ENCODE measurements at places on chromosomes 1 and 21. TPM values are rescaled to one million over a fixed set of nuclear protein-coding genes. Genes with fewer than 3 reads are reported as not detected.

GRCh38 chr1:54486907-54487306 is 61.1 kb upstream of the ACOT11 start:
- H3K27me3 ChIP-seq = no peaks in the 10 kb centered on the region
- H3K4me3 ChIP-seq = no peak overlapping the region
- peaks cover 37% of the 10 kb centered on the region for H3K4me1 ChIP-seq
- H3K36me3 ChIP-seq = no peaks in the 10 kb centered on the region
- DNase-seq = no peak

DNA sequence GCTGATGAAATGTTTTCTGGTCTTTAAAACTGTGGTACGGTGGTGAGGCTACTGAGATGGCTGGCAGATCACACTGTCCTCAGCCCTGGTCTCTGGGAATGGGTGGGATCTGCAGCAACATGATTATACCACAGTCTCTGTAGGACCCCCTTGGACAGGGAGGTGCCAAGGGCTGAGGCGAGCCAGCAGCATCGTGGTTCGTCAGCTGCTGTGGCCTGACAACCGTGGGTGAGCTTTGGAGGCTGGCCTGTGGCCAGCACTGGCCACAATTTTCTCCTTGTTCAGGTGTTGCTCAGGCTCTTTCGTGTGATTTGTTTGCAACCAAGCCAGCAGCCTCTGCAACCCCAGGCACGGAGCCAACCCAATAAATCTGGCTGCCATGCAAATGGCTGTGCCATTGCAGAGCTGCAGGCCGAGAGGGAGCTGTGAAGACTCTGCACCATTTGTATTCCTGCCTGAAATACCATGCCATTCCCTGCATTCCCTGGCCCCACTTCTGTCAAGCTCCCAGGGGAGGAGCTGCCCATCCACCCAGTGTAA is 70.9 kb downstream of the PCP4 start:
- H3K27me3 ChIP-seq = no peaks in the 10 kb centered on the region
- no peak overlapping the region for H3K4me3 ChIP-seq
- H3K36me3 ChIP-seq = no peaks in the 10 kb centered on the region
- no peak for DNase-seq
- H3K4me1 ChIP-seq = no peaks in the 10 kb centered on the region

GRCh38 chr1:111920221-111921024 is 69.0 kb downstream of the KCND3 start:
- no peaks in the 10 kb centered on the region for H3K27me3 ChIP-seq
- no peak overlapping the region for H3K4me3 ChIP-seq
- no peaks in the 10 kb centered on the region for H3K36me3 ChIP-seq
- DNase-seq = no peak
- no peak overlapping the region for H3K27ac ChIP-seq
- no peaks in the 10 kb centered on the region for H3K4me1 ChIP-seq

- H3K4me3 ChIP-seq = no peak overlapping the region
- no peaks in the 10 kb centered on the region for H3K27me3 ChIP-seq
- H3K4me1 ChIP-seq = no peaks in the 10 kb centered on the region
These were observed 23.1 kb upstream of the UMODL1 start for GRCh38 chr21:42047821-42048613.

DNA sequence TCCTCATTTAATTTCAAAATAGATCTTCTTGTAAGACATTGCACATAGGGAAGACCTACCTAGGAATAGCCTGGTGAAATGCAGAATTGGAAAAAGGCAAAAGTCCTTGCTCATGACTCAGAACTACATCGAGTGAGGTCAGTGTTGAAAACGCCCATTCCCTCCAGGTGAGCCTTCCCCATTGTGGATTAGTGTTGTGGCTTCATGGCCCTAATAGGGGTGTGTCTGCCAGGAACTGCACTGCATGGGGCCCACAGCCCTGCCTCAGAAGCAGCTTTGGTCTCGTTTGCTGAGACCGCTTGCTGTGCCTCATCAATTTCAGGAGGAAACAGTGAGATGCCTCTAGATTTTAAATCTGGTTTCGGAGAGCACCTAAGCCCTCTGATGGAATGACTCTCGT is 17.0 kb downstream of the TFF3 start:
- no peaks in the 10 kb centered on the region for H3K27me3 ChIP-seq

- no peaks in the 10 kb centered on the region for H3K27me3 ChIP-seq
- H3K4me1 ChIP-seq = peaks cover 5% of the 10 kb centered on the region
- DNase-seq = no peak
- no peak overlapping the region for H3K27ac ChIP-seq
These were observed 96.5 kb downstream of the KIF14 start for GRCh38 chr1:200524092-200524491.

Gene CHI3L1
- not detected for total RNA-seq

Gene CFAP107
- total RNA-seq = not detected

Gene CDC42SE1
- total RNA-seq = 213 TPM

Gene DIPK1A
- 10.9 TPM for total RNA-seq

Gene BTBD8
- total RNA-seq = 1.4 TPM

Gene CACNA1S
- not detected for total RNA-seq

Gene SPRR2A
- total RNA-seq = not detected

Gene LRRC8C
- total RNA-seq = 61.4 TPM
